ENCODE measurements at places on chromosomes 1 and 21. TPM values are rescaled to one million over a fixed set of nuclear protein-coding genes. Genes with fewer than 3 reads are reported as not detected.

Gene BEND5
- 5.1 TPM for total RNA-seq

Gene FCRL5
- 6.6 TPM for total RNA-seq

Gene BNIPL
- total RNA-seq: 0.10 TPM

Gene TAL1
- 10.8 TPM for total RNA-seq

Gene ABCB10
- 12.1 TPM for total RNA-seq

Gene KRTAP19-1
- not detected for total RNA-seq

Gene CRYAA
- total RNA-seq: not detected

Gene AMY1C
- total RNA-seq: not detected

Gene ENSA
- 147 TPM for total RNA-seq

Gene LDLRAD1
- total RNA-seq: not detected

Gene XCL2
- total RNA-seq: 12.7 TPM

Gene TBX15
- total RNA-seq: 0.21 TPM

Gene ETV3L
- 0.10 TPM for total RNA-seq
